ENCODE measurements at places on chromosomes 12 and 14.

- no peak for DNase-seq
Measured at GRCh38 chr14:89625731-89626232, 208.7 kb upstream of the FOXN3 start.

DNA sequence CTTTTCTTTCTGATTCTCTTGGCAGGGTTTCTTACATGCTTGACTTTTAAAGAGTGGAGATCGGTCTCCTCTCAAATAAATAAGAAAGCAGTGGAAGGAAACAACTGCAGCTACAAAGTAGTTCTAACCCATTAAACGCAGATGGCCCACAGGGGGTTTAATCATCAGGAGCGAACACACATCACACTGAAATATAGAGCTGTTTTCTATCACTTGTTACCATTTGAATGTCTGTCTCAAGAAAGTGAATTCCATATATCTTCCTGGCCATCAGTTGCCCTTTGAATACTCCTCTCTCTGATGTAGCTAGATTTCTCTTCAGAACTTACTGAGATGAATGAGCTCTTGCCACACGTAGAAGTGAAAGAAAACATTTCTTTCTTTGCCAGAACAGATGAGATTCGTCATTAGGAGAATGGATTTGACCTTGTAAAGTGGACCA, 29.1 kb downstream of the ALX1 start:
- no peak for DNase-seq

GRCh38 chr12:108595711-108596647, 1.9 kb downstream of the TMEM119 start:
- no peak for DNase-seq

DNA sequence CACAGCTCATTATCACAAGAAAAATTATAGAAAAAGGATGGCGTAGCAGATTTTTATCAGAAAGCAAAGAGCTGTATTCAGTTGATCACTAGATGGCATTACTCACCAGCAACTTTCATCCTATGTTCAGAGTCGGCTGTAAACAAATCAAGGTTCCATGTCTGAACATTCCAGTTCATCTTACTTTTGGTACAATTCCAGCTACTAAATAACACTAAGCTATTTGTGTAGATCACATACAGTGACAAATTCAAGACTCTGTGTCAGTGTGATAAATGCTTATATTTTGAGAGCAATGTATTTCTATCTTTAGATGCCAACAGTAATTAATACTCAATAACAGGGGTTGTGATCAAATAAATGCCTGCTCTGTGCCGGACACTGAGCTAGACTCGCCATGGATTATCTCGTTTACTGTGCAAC, 30.1 kb downstream of the NRDE2 start:
- no peak for DNase-seq

DNA sequence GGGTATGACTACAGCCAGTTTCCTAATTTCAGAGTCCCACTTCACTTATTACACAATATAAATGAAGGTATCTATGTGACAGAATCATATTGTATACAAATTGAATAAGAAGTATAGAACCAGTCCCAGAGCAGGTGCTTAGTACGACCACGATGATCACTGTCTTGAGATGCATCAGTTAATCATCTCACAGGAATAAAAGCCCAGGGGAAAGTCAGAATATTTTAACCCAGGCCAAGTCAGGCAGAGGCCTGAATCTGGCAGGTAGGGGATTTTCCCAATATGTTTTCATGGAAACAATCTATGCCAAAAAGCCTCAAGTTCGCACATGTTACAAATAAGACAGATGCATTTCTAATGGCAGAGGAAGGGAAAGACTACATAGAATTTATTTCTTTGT, 758.4 kb downstream of the BCL11B start:
- DNase-seq = no peak

DNA sequence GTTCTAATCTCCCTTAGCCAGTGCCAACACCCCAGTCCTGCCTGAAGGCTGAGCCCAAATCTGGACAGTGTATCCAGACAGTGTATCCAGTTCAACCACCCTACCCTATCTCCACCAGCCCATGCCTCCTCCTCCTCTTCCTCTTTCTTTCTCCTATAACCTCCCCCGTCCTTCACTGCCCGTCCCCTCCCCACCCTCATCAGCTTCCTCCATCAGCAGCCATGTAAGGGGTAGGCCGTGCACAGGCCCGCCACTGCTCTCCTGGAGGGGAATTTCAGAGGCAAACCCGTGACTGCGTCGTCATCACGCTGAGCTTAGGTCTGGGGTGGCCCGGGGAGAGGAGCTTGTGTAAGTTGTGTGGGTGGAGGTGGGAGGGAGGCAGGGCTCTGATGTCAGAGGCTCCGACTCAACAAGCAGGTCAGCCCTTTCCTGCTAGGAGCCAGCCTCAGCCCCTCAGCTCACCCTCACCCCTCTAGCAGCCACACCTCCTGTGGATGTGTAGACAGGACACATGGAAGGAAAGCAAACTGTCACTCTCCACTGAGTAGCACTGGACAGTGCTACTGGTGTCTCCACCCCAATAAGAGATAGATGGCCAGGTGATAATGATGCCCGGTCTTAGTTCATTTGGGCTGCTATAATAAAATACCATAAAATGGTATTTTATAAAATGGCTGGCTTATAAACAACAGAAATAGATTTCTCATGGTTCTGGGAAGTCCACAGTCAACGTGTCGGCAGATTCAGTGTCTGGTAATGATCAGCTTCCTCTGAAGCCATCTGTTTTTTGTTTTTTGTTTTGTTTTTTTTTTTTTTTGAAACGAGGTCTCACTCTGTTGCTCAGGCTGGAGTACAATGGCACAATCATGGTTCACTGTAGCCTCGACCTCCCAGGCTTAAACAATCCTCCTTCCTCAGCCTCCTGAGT, 50.5 kb downstream of the IRF2BPL start:
- DNase-seq = no peak

- no peak for DNase-seq
Measured at GRCh38 chr14:26395726-26396125, 202.1 kb downstream of the NOVA1 start.

GRCh38 chr12:65663648-65664047, 160.6 kb upstream of the HMGA2 start:
- no peak for DNase-seq

DNA sequence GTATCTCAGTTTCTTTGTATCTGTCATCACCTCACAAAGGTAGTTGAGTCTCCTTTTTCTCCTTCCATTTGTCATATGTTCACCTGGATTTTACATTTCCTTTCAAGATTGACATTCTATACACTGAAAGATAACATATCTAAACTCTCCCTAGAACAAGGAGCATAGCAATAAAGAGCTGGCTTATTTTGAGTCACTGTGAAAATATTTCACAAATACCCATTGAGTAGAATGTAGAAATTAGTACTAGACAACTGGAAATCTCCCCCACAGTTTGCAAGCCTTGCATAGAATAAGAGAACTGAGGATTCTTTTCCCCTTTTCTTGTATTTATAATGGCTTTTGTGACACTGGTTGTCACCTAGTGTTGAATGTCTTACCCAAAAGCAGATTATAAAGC, 111.2 kb downstream of the KICS2 start:
- DNase-seq = no peak

- DNase-seq = no peak
Measured at GRCh38 chr12:27076928-27077327, 5.5 kb downstream of the C12orf71 start.

DNA sequence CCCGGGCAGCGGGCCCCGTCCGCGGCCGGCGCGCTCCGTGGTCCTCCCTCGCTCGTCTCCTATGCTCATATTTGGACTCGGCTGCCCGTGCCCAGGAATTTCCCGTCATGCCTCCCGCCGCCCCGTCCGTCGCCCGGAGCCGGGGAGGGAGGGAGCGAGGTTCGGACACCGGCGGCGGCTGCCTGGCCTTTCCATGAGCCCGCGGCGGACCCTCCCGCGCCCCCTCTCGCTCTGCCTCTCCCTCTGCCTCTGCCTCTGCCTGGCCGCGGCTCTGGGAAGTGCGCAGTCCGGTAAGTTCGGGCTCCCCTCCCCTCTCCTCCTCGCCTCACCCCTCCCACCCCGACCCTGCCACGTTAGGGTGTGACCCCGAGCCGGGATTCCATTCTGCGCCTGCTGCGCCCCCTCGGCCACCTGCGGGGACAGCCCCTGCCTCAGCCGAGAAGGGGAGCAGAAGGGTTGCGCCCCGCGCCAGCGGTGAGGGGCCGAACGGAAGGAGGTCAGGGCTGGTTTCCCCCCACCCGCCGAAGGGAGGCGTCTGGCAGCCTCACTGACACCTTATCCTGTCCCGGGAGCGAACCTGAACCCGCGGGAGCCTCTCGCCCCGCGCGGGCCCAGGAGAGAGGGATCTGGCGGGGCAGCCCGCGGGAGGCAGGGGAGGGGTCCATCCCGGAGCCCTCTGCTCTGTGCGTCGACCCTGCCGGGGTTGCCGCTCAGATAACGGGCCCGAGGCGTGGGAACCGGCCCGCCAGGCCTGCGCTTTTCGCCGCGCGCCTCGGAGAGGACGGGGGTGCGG, at the start of gene MSRB3:
TSS of gene MSRB3 (plus strand) at position 108 of the 793 bp plus-strand sequence. CDS start 29,897 bp downstream, outside the sequence.
- DNase-seq = no peak
